ENCODE measurements at places on chromosomes 12 and 14.

DNA sequence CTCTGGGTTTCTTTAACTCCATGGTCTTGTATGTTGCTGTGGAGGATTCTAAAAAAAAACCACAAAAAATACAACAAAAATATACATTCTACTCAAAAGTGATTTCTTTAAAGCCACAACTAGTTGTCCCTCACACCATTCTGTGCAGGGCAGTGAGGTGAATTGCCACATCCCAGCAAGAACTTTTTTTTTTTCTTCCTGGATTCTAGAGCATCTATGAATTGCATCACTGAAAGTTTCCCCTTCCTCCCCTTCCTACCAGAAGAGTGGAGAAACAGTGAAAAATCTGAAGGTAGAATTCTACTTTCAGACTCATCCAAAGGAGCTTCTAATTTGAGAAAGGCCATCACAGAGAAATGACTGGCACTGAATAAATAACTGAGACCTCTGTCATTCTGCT is 395.3 kb downstream of the AEBP2 start:
- DNase-seq, result no peak

DNA sequence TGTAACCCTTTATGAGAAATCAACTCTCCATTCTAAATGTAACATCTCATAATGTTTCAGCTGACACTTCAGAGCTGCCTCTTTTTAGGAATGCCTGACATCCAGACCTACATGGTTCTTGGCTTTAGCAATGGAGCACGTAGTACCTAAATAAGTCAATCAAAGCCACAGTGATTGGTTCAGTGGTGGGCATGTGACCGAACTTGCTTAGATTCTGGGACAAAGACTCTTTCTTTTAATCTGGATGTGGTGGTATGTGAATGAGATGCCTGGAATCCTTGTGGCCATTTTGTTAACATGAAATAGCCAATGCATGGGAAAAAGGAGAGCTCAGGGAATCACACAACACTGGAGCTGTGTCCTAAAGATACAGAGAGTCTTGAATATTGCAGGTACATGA is 11.8 kb downstream of the GPR65 start:
- DNase-seq, result no peak

DNA sequence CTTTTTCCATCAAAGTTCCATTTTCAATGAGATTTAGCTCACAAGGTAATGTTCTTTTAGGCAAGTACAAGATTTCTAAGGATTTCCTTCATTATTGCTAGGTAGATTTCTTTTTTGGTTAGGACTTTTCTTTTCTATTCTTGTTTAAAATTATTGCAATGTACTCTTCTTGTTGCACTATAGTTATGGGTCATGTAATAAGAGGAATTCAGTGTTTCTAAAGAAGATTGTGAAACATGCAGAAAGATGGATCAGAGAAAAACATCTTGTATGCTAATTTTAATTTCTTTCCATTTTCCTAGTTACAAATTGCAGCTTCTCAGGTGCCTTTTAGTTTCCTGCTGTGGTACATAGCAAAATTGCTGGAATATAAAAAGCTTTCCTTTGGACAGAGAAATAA is 56.1 kb downstream of the BTG1 start:
- no peak for DNase-seq

DNA sequence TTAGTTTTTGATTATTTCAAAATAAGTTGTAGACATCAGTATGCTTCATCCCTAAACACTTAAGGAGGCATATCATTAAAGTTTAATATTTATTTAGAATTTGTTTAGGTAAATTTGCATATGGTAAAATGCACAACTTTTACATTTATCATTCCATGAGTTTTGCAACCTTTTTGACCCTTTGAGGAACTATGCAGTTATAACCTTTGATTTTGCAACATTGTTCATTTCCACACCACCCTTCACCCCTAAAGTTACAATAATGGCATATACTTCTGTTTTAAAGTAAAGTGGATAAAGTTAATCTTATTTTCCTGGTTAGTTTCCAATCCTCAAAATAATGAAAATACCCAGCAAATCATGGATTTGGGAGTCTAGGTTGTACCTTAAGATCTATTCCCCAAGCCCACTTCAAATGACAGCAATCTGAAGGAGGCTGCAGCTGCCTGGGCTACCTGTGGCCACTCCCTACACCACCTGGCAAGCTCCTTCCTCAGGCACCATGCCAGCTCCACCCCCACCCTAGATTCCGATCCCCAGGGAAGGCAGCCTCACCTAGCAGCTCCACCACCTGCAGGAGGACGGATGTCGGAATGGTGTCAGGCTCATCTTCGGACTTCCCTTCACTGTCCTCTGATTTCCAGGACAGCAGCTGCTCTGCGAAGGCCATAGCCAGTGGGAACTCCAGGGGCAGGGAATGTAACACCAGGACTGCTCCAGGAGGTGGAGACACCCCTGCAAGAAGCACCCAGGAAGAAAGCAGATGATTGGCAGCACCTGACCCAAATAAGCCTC is 65.1 kb downstream of the TRAFD1 start:
- no peak for DNase-seq

GRCh38 chr12:82314406-82314892 is 43.7 kb downstream of the CCDC59 start:
- no peak for DNase-seq

GRCh38 chr12:132723015-132723763 is 12.5 kb downstream of the PGAM5 start:
- no peak for DNase-seq

- no peak for DNase-seq
These were observed 477.5 kb upstream of the CCDC196 start for GRCh38 chr14:66008631-66009030.

DNA sequence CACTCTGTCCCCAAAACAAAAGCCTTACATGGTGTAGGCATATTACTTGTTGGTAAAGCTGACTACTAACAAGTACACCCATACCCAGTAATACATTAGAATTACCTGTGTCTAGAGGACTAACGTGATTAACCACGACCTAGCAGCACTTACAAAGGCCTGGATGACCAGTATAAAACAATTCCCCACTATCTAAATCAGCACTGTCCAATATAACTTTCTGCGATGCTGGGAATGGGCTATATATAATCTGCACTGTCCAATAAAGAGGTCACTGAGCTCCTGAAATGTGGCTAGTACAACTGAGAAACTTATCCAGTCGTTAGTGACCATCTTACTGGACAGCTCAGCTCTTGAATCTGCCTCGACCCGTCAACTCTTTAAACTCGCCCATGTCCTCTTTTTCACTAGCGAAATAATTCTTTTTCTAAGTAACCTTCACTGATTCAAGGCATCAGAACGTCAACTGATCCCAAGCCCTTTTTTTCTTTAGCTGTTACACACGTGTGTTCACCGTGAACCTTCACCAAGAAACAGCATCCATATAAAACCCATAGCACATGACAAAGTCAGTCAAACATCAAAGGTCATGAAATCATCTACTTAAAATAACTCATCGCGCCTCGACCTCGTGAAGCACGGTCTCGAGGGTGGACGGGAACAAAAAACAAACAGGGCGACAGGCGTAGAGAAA is 905 bp upstream of the CIPC start:
- DNase-seq, result no peak

DNA sequence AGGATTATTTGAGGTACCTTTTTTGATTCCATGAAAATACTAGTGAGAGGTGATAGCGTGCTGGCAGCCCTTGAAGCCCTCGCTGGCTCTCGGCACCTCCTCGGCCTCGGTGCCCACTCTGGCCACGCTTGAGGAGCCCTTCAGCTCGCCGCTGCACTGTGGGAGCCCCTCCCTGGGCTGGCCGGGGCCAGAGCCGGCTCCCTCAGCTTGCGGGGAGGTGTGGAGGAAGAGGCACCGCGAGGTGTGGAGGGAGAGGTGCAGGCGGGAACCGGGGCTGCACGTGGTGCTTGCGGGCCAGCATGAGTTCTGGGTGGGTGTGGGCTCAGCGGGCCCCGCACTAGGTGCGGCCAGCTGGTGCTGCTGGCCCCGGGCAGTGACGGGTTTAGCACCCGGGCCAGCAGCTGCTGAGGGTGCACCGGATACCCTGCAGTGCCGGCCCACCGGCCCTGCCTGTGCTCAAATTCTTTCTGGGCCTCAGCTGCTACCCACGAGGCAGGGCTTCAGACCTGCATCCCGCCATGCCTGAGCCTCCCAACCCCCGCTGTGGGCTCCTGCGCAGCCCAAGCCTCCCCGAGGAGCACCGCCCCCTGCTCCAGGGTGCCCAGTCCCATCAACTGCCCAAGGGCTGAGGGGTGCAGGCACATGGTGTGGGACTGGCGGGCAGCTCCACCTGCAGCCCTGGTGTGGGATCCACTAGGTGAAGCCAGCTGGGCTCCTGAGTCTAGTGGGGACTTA is 7.4 kb downstream of the MOK start:
- DNase-seq, result no peak

DNA sequence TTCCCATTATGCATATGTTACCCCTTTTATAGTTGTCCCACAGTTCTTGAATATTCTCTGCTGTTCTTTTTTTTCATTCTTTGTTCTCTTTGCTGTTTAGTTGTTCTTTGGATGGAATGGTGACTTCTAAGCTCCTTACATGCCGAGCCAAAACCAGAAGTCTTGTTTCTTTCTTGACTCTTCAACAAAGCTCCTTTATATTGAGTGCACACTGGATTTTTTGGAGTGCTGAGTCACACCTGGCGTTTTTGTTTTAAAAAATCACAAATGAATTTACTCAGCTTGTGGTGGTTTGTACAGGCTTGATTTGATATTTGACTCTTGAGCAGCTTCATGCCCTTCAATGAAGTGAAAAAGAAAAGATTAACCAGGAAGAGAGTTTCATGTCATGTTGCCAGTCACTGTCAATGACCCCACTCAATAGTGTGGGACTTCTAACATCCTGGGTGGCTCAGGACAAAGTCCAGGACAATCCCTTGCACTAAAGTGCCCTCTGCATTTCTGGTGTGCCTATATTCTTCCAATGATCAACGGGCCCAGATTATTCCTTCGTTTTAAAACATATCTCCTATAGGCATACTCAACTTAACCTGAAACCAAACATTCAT is 112.4 kb upstream of the SLC38A4 start:
- DNase-seq, result no peak

- no peak for DNase-seq
These were observed 23.4 kb downstream of the PLEKHG3 start for GRCh38 chr14:64727551-64728071.

DNA sequence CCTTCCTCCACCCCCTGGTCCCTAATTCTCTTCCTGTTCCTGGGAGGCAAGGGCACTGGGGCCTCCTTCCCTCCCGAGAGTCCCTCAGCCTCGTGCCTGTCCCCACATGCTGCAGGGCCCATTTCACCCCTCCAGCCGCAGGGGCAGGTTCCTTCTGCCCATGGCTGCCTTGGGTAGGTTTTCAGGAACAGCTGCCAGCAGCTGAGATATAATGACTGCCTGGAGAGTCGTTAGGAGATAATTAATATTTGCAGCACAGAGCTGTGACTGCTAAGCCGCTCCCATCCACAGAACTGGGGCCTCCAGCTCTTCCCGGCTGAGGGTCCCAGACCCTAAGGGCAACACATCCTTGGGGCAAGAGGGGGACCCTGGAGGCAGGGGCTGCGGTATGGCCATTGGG is 211.9 kb upstream of the LHX5 start:
- no peak for DNase-seq

All from Daoy (cell line).